ENCODE measurements at places on chromosomes 2 and 18. TPM values are rescaled to one million over a fixed set of nuclear protein-coding genes. Genes with fewer than 3 reads are reported as not detected.

The SCN2A gene
- total RNA-seq, result under 0.01 TPM

The PLA2R1 gene
- 2.4 TPM for total RNA-seq

The HOXD10 gene
- total RNA-seq, result not detected

DNA sequence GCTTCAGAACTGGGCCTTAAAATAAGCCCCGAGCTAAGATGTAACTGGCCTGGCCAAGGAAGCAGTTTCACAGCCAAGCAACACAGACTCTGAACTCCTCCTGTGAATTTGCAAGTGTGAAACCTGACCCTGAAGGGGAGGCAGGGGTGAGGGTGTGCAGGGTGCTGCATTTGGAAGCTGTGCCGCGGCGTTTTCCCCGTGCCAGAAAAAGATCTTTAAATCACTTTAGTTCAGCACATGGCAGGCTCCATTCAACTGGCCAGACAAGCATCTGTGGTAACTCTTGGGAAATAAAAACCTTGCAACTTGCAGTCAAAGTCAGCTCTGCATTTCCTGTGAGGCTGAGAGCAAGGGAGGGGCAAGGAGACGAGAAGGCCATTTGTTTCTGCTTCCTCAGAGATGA, 209.3 kb upstream of the SOX11 start:
- no peak for DNase-seq

DNA sequence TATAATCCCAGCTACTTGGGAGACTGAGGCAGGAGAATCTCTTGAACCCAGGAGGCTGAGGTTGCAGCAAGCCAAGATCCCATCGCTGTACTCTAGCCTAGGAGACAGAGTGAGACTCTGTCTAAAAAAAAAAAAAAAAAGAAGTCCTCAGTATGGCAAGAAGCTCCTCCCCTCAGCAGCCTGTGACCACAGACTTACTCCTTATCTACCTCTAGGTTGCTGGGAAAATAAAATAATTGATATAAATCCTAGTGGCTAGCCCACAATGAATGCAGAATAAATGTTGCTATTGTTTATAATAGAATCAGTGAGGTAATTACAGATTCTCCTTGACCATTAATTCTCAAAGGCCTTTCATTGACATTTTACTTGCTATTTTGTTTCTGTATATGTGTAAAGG, 70.6 kb downstream of the IRS1 start:
- no peak for DNase-seq

The ALPP gene
- total RNA-seq, result 0.27 TPM

DNA sequence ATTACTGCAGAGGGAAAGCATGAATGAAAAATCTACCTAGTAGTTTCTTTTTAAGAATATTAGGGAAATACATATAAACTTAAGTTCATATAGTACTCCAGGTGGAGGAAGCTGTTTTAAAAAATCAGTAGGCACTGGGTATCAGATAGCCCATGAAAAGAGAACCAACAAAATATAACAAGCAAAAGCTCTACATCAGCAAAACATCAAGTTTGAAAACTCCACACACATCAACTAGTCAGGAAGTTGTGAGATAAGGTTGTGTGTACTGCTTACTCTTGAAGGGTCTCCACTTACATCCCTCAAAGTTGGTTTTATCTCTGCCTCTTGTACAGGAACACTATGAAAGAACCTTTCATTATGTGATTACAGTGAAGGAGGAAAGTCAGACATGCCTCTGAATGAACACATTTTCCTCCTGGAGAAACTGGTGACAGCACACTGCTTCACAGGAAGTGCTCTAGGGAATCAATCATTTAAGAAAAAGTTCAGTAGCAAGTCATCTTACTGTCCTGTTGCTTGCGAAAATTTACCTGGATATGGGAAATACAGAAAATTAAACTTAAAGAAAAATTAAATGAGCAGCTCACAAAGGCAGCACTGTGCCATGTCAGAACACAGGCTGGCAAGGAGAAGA, 57.7 kb downstream of the THADA start:
- no peak for DNase-seq

The SP5 gene
- not detected for total RNA-seq

GRCh38 chr2:173161040-173161439, 85.4 kb downstream of the MAP3K20 start:
- no peak for DNase-seq

The GDF7 gene
- total RNA-seq, result 2.2 TPM

The AMER3 gene
- total RNA-seq, result under 0.01 TPM

GRCh38 chr18:10715791-10716190, 190.0 kb downstream of the NAPG start:
- no peak for DNase-seq

All from hematopoietic multipotent progenitor cell (in vitro differentiated cells).